ENCODE measurements at places on chromosomes 7 and 10.
A peak's percentile ranks its signal among the peaks of the same experiment; 100 is the strongest.

DNA sequence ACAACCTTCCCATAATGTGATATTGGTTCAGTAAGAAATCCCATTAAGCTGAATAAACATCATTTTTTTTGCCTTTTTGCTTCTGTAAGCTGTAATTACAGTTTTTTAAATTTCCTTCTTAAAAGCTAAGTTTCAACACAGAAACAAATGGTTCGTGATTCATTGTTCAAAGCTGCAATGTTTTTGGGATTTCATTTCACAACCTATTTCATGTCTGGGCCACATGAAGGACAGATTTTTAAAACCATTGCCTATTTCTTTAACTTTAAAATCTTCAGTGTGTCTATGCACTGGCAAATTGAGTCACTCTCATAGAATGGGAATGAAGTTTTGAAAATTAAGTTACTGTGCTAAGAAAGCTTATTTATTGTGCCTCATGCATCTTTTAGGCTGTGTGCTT, 66.9 kb downstream of the TFPI2 start:
- DNase-seq = no peak

DNA sequence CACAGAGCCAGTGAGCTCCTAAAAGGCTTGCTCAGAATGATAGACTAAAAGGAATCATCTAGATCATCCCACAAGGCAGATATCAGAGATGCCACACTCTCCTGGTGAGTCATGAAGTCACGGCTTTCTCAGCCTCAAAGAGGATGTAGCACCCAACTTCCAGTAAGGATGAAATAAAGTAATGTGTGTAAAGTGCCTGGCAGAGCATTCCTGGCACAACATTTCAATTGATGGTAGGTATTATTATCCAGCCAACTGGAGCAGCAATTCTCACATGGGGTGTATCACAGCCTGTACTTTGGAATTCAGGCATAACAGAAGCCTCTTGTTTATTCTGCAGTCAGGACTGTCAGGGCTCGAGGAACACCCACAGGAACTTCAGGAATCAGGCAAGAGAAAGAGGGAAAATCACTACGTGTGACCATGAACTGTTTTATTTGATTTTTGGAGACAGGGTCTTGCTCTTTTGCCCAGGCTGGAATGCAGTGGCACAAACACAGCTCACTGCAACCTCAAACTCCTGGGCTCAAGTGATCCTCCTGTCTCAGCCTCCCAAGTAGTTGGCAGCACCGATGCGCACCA, 5.3 kb upstream of the NAT16 start:
- no peak for DNase-seq

DNA sequence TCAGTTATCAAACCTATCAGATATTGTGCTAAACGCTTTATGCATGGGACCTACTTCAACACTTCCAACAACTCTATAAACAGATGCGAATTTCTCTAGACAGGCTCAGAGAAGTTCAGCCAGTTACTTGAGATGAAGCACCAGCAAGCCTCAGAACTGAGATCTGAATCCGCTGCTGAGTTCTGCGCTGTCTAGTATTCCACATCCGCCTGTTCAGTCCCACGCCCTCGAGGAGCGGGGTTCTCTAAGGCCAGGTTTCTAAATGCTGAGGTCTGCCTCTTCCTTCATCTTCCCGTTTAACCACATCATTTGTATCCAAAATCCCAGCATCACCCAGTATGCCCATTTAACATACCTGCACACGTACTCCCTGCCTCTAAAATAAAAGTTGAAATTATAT, 297.8 kb upstream of the ZNF32 start:
- no peak for DNase-seq

DNA sequence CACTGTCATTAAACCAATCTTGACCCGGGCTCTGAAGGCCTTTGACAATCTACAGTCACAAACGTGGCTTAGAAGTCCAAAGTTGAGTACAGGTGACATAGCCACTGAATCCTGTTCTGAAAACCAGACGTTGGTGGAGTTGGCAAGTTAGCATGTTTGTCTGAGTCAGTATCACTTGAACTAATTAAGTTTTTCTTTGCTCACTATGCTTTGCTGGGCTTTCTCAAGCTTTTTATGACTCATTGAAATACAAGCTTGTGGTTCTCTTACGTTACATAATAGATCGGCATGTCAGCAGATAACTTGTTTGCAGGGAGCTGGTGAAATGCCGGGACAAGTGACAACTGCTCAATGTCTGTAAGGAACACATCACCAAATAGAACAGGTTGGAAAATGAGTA, 53.8 kb downstream of the ARL5B start:
- DNase-seq = no peak

DNA sequence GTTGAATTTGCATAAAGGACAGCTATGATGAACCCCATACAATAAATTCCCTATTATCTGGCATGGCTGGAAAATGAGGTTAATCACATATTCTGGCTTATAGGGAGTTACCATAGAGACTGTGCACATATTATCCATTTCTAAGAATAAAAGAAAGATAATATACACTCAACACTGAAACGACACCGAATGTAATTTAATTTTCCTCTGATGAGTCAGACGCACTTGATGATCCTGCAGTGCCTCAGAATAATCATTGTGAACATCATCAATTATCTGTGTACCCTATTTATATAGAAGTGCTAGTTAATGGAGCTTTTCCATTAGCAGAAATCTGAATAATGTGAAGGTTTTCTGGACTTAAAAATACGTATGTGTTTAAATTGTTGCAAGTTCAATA, 60.2 kb downstream of the SGCE start:
- no peak for DNase-seq

- DNase-seq = no peak
These were observed 24.9 kb upstream of the WDFY4 start for GRCh38 chr10:48659790-48660189.

- no peak for DNase-seq
These were observed 88.1 kb upstream of the PDCD4 start for GRCh38 chr10:110783509-110784107.

- no peak for DNase-seq
These were observed 17.5 kb downstream of the CDK13 start for GRCh38 chr7:39967406-39968161.

GRCh38 chr10:61812920-61813319, 88.6 kb upstream of the ARID5B start:
- no peak for DNase-seq

DNA sequence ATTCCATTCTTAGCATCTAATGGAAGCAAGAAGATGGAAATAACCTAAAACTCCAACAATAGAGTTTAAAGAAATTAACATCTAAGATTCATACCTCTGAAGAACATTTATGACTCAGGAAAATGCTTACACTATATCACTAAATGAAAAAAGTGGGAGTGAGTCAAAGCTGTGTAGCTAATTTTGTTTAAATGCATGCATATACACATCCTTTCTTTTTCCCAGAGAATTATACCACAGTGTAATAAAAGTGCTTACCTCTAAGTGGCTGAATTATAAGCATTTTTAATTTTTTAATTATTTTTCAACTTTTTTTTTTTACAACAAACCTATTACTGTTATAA, 44.3 kb downstream of the CCDC71L start:
- no peak for DNase-seq

- no peak for DNase-seq
These were observed 98.3 kb upstream of the SEC61G start for GRCh38 chr7:54857294-54857693.

GRCh38 chr7:151687523-151688235, 168.0 kb upstream of the RHEB start:
- no peak for DNase-seq

- no peak for DNase-seq
These were observed 1023.2 kb downstream of the LRMDA start for GRCh38 chr10:76454506-76455140.

- no peak for DNase-seq
These were observed 3.4 kb downstream of the TACR2 start for GRCh38 chr10:69413221-69413865.

DNA sequence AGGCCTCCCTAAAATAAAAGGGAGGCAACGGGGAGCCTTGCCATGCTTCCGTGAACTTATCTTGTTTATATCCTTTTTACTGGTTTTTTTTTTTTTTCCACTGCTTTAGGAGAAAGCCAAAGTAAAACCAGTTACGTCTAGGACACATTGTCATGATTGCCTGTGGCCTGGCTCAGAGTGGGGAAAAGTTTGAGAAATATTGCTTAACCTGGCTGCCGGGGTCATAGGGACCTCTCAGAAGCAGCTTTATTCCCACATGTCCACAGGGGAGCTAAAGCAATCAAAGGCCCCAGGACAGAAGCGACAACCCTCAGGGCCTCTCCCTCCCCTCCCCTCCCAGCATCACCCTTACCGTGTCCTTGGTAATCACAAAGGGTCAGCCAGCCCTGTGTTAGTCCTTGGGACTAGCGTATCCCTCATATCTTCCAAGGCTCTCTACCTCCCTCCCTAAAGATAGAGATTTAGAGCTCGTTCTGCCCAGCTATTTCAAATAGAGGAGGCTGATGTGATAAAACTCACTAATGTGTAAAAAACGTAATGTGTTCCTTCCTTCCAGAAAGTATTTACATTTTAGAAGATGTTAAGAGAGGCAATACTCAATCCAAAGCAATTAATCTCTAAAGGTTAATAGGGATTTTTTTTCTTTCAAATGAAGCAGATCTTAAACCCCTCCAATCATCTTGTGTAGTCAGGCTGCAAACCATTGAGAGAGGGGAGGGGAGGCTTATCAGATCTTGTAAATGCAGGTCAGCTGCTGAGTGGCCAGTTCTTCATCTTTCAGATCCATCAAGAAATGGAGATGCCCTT, 64.8 kb upstream of the PRKAR2B start:
- DNase-seq = no peak

GRCh38 chr7:28937103-28937502, 21.0 kb downstream of the TRIL start:
- no peak for DNase-seq

DNA sequence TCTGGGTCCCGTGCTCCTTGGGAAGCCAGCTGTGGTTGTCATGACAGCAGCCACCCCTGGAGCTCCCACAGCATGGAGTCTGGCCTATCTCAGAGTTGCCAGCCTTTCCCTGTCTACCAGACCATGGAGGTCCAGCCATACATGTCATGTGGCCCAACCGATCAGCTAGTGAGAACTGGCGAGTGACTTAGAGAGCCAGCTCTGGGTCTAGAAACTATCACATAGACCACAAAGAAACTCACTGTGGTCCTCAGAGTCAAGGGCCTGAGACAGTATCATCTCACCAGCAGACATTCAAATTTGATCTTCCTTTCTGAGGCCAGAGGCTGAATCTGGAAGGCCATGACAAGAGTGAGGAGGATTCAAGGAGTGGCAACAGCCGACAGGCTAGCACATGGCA, 223.3 kb upstream of the GPR26 start:
- DNase-seq = no peak

DNA sequence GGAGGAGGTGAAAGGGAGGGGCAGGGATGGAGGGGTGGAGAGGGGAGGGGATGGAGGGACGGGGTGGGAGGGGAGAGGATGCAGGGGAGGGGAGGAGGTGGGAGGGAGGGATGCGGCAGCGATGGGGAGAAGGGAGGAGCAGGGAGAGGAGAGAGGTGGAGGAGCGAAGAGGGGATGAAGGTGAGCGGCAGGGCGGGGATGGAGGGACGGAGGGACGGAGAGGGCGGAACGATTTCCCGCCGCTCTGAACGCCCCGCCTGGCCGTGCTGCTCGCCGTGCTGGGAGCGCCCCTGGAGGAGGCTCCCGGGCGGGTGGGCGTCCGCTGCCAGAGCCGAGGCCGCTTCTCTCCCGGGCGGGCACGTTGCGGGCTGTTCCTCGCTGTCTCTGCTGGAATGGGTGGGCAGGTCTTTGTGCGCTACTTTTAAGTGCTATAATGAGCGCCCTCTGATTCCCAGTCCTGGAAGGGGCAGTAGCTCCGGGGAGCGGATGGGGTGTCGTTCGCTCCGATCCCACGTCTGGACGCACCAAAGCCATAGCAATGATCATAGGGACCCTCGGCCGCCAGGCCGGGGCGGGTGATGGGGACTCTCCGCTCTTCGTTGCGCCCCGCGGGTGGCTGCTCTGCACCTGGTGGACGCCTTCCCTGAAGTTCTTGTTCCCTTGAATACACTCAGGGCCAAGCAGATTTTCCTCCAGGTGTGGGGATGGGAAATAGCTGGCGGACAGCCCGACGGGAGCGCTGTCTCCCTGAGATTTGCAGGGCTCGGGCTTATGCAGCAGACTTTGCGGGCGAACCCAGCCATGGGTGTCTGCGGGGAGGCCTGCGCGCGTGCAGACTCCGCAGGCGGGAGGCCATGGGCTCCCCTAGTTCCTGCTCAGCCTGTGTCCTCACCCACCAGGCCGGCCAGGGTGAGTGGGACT, 81.1 kb upstream of the CPXM2 start:
- no peak for DNase-seq

GRCh38 chr10:50286996-50287803, 35.9 kb upstream of the ASAH2 start:
- DNase-seq = no peak

DNA sequence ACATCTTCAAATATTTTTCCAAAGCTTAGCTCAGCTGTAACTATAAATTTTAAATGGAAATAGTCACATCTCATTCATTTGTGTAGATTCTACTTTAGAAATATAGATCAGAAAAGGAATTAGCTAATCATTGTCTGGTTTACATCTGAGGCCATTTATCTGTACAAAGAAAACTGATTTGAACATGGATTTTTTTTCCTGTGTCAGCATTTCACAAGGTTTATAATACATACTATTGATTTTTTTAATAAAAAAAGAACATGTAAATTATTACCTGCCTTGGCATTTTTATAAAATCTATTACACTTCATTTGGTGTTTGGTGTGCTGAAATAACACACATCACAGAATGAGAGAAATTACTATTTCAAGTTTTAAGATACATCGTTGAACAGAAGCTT, 3.5 kb upstream of the GPR37 start:
- no peak for DNase-seq

GRCh38 chr7:158649279-158649678, 55.3 kb downstream of the NCAPG2 start:
- DNase-seq = no peak

- DNase-seq = no peak
These were observed 96.4 kb upstream of the DIP2C start for GRCh38 chr10:785861-786214.

DNA sequence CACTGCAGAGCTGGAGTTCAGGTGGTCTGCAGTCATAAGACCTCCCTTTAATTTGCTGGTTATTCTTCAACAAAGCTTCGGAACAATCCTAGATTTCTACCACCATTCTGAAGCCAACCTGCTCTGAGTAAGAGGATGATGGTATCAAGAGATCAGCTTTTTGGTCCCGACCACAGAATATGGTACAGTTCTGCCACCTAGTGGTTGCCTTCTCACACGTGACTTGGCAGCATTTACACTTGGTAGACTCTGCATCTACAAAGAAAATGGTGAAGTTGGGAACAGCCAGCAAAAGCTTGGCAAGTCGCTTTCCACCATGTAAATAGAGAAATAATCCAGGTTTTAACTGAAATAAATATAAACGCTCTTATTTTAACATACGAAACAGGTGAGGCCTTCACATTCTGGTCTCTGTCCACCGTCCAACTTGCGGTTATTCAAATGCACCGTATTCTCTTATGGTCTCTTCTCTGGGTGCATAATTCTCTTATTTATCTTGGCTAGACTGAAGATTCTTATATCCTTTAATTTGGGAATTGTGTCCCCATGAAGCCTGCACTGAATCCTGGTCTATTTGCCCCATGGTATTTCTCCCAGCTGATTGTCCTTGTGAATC, 173.9 kb upstream of the GRM3 start:
- peak; percentile 33 for DNase-seq

GRCh38 chr10:69229616-69229916, 9.4 kb downstream of the HKDC1 start:
- DNase-seq = no peak
